ENCODE measurements at places on chromosomes 13 and 19.

- no peak for DNase-seq
Observed at GRCh38 chr19:1370579-1371361, 12.9 kb upstream of the NDUFS7 start.

GRCh38 chr13:51629491-51630287 lies 45.4 kb downstream of the WDFY2 start:
- no peak for DNase-seq

DNA sequence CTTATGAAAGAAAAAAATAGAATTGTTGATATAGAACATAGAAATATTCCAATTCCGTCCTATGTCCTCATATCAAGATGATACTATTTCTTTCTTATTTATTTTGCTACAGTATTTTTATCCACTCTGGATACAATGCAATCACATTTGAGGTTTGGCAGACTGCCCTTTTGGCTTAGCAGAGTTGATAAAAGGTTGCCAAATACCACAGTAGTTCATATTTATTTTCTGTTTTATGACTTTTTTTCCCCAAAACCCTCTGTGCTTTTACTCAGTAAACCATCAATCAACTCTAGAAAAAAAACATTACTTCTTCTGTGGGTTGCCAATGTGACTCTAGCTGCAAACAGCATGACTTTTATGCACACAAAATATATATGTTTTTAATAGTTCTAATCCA lies 424.5 kb downstream of the PCDH9 start:
- DNase-seq, result no peak

DNA sequence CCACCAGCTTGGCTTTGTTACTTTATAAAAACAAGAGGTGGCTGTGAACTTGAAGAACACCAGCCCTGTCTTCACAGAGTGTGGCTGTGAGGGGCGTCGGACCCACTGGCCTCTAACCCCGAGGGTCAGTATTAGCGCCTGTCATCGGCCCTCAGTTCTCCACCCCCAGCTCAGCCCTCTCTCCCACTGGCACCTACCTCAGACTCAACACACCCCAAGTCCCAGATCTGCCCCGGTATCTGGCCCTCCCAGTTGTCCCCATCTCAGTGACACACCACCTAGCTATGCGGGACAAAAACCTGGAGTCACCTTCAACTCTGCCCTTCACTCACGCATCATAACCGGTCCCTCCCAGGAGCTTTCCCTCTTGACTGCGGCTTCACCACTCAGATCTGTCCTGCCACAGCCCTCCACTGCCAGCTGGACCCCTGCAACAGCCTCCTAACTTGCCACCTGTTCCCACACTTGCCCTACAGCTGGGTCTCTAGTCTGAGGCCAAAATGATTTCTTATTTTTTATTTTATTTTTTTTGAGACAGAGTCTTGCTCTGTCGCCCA lies 45.4 kb downstream of the PEPD start:
- no peak for DNase-seq

DNA sequence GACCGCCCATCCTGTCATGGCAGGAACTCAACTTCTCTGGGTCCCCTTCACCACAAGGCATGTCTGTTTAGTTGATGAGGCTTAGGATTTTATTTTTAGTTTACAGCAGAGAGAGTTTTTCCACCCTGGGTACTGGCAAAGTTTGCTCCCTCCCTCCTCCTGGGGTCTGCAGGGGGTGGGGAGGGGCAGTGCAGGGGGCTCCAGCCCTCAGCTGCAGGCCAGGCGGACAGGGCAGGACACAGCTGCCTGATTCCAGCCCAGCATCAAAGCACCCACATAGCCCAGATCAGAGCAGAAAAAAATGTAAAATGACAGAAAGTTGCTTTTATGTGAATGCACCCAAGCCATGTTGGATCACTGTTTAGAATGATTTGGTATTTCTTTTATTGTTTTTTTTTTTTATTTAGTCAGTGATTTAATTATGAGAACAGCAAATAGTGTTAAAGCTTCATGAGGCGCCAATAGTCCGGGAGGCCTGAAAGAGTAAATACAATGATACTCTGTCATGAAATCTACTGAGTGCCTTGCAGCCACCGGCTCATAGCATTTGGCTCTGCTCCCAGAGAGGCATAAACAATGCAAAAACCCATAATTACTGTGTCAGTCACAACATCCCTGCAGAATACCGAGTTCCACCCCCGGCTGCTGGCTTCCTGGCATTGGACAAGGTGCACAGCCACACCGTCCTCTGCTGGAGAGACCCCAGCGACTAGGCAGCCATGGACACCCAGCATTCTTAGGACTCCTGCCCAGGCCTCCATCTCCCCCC lies 923.5 kb downstream of the UQCRFS1 start:
- DNase-seq, result no peak

- no peak for DNase-seq
Observed at GRCh38 chr13:111654531-111654930, 334.1 kb downstream of the TEX29 start.

- DNase-seq, result no peak
Observed at GRCh38 chr13:86954341-86954740, 716.8 kb upstream of the SLITRK5 start.

GRCh38 chr19:18559685-18560084 lies 2.0 kb downstream of the KXD1 start:
- DNase-seq, result no peak

DNA sequence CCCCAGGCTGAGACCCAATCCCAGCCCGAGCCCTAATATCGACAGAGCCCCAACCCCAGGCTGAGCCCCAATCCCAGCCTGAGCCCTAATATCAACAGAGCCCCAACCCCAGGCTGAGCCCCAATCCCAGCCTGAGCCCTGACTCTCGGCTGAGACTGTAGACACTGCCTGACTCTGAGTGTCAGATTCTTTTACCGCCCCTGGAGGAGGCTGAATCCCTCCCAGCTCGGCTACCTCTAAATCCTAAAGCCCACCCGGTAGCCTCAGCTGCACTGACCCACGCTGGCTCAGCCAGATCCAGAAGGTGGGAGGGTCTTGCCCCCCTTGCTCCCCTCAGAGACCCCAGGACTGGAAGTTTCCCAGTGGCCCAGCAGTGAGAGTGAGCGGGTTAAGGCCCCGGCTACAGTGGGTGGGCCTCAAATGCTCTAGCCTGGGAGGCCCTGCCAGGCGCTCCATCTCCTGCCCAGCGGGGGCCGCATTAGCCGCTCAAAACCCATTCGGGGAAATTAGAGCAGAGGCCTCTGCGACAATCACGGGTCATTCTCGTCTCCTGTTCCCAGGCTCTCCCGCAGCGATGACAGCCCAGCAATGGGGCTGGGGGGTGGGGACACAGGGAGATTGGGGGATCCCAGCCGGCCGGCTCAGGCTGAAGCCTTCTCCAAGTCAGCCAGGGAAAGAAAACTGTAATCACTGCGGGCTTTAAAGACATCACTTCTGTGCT lies 43.8 kb downstream of the ZNRF4 start:
- DNase-seq, result no peak

DNA sequence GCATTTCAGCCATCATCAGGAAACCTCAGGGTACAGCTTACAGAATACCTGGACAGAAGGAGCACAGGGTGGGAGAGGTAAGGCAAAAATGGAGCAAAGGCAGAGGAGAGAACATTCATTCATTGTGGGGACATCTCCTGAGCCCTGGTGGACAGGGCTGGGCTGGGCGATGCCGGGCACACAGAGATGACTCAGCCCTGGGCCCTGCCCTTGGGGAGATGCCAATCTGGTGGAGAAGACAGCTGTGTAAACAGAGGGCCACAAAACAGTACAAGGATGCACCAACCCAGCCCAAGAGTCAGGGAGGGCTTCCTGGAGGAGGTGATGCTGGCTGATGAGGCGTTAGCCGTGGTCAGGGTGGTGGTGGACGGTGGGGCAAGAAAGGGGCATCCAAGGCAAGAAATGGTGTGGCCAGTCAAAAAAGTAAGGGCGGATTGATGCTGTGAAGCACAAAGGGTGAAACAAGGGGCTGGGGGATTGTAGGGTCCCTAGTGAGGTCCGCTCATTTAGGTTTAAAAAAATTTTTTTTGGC lies 3.6 kb upstream of the HAS1 start:
- no peak for DNase-seq

DNA sequence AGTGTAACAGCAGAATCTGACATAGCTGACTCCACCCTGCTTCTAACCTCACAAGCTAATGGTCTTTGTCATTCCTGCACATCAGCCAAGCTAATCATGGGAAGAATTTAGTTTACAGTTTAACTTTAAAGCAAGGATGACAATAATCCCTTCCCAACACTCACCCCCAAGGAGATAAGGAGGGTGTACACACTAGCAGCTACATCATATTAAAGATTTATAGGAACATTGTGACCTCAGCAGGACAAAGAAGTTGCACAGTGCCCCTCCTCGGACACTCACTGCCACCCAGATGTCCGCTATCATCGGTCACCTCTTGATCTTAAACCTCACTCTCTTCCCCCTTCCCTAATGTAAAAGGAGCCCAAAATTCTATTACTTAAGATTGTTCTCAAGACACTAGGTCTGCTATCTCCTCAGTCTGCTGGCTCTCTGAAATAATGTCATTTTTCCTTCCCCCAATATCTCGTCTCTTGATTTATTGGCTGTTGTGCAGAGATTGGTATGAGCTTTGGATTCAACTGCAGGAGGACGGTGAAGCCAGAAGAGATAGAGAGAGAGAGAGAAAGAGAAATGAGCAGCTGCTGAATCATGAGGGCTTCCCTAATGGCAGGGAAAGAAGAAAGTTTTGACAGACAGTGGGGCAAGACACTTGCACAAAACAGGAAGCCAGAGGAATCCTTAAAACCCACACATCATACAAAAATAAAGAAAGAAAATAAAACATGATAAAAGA lies 17.5 kb upstream of the FFAR2 start:
- no peak for DNase-seq

DNA sequence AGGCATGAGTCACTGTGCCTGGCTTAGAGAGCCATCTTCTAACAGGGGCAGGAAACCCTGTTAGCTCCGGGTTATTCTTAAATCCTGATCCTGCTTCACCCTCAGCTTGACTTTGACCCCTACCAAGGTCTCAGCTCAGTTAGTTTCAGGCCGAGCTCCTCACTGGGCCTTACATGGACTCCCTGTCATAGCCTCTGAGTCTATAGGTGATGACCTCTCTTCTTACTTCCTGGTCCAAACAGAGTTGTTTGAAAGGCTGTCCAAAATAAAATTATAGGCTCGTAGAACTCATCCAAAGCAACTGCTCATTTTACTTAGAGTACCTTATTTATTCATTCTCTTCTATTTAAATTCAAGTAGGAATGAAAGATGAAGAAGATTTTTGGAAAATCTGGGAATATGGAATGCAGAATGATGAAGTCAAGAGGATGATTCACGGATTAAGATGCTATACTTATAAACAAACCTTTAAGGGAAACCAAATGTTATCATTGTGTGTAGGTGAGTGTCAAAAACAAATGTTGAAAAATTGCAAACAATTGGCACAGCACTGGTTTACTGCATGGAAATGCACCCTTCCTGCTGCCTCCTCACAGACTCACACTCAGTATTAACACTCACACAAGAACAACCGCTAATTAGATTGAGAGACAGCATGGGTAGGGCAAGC lies 174.1 kb downstream of the RGCC start:
- no peak for DNase-seq

DNA sequence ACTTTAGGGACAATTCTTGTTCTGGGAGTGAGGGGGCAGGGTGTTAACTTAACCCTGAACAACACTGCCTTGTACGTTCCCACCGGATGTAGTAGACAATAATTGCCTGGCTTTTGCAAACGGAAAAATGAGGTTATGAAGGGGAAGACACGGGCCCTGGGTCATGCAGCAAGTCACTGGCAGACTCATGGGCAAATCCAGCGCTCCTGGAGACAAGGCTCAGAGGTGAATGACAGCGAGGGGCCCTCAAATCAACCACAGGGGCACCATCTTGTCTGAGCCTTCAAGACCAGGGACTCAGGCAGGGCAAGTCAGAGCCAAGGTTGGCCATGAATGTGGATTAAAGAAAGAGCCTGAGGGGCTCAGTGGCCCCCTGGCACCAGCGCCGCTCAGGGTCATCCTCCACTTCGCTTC lies 2.8 kb downstream of the RASA3 start:
- DNase-seq, result no peak

DNA sequence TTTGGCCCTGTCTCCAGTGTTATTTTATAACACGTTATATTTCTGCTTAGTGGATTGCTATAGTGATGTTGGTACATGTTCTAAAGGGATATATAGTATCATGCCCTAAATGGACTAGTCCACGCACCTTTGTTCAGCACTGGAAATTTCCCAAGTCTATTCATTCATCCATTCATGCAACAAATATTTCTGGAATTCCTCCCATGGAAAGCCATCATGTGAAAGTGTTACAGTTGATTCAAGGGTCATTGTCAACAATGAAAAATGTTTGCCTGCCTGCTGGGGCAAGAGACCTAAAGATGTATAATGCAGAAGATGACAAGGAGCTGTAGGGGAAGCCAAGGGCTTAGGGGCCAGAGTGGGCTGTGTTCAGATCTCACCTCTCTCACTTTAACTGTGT lies 10.8 kb upstream of the HSPH1 start:
- DNase-seq, result no peak

DNA sequence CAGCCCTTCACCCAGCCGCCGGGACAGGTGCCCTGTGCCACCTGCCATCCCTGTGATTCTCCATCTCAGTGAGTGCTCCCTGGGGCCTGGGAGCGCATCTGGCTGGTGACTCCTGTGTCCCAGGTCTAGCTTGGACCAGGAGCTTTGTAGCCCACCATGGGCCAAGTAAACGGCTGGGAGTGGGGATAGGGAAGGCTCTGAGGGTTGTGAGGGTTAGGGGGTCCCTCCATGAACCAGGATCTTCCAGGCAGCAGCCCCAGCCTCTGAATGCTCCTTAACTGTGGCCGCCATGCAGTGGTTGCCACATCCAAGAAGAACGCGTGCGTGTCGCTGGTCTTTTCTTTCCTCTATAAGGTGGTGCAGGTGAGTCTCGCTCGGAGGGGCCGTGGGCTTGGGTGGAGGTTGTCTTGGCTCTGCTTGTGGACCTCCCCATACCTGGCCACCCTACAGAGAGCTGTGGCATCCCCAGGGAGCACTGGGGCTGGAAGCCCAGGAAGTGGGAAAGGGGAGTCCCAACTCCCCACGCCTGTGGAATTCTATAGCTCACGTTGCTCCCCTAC lies 8.4 kb downstream of the AP1M1 start:
- no peak for DNase-seq

DNA sequence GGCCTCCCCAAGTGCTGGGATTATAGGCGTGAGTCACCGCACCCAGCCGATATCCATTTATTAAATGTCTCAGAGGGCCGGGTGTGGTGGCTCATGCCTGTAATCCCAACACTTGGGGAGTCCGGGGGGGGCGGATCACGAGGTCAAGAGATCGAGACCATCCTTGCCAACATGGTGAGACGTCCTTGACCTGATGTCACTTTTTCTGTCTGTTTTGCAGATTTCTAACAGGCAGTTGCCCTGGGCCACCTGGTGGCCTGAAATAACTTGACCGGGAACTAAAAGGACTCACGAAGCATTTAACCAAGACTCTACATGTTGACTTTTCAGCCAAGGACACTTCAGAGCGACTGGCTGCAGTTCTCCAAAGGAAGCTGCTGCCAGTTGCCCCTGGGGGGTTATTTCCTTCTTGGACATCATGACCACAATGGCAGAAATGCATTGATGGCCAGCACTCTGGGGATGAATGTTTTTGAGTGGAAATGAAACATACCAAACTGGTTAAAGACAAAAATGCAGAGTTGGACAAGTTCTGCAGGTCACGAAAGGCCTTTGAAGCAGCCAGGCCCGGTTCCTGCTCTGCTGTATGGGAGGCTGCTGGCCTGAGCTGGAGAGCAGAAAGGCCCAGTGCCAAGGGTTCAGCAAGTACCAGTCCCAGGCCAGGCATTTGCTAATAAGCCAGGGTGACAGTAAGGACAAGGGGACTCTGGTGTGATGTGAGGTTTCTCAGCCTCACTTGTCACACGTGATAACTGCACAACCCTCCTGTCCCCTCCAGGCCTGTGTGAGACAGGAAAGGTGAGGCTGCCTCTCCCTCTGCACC lies 8.3 kb downstream of the ZNF837 start:
- no peak for DNase-seq
